ENCODE measurements at places on chromosomes 7 and 10.

GRCh38 chr10:78927257-78927995, 141.3 kb upstream of the ZMIZ1 start:
- no peak for DNase-seq

- no peak for DNase-seq
Observed at GRCh38 chr10:1535301-1535965, 201.9 kb downstream of the ADARB2 start.

DNA sequence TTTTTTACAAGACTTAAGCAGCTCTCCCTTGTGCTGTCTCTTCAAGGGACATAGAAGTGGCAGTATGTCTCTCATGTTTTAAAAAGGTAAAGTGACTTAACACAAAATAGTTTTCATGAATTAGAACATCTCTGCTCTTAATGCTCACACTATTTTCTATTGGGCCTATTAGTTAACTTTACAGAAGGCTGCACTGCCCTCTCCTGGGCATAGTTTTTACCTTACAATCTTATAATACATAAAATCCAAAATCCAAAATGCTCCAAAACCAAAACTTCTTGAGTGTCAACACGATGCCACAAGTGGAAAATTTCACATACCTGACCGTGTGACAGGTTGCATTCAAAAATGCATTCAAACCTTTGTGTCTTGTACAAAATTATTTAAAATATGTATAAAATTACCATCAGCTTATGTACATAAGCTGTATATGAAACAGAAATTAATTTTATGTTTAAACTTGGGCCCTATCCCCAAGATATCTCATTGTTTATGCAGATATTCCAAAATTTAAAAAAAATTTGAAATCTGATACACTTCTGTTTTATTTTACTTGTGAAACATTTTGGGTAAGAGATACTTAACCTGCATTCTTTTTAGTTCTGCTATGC, 25.8 kb downstream of the TES start:
- no peak for DNase-seq

GRCh38 chr7:113664867-113665266, 253.9 kb downstream of the PPP1R3A start:
- no peak for DNase-seq

GRCh38 chr7:111474723-111475418, 87.4 kb downstream of the IMMP2L start:
- DNase-seq = no peak

- DNase-seq = no peak
Observed at GRCh38 chr10:28090506-28090905, 91.6 kb upstream of the ODAD2 start.

DNA sequence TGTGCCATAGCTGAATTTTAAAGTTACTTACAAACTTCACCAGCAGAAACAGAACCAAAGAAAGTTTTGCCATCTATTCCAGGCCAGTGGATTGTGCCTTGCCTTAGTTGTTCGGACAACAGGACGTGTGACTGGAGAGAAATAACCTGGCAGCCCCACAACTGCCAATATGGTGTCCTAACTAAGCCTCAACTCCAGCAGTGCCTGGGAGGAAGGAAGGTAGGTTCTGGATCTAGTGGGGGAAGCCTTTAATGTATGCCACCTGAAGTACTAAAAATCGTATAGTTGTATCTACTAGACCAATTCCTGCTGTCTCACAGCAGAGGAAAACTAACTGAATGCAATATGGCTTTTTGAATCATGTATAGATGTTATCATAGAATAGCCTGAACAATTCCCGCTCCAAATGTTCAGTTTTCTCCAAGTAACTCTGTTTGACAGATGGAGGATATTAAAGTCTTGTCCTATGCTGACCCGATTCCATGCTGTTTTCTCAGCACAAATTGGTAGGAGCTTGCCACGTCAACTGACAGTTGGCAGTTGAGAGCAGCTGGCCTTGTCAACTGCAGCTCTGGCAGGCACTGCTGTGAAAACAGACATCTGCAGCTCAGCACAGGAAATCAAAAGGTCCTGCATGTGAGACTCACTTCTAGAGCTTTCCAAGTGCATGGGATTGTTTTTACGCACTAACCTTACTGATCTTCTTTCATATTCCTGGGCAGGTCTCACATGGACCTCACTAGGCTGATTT, 84.5 kb upstream of the WNT16 start:
- DNase-seq = no peak

- no peak for DNase-seq
Observed at GRCh38 chr7:20282959-20283358, 47.7 kb upstream of the ITGB8 start.

DNA sequence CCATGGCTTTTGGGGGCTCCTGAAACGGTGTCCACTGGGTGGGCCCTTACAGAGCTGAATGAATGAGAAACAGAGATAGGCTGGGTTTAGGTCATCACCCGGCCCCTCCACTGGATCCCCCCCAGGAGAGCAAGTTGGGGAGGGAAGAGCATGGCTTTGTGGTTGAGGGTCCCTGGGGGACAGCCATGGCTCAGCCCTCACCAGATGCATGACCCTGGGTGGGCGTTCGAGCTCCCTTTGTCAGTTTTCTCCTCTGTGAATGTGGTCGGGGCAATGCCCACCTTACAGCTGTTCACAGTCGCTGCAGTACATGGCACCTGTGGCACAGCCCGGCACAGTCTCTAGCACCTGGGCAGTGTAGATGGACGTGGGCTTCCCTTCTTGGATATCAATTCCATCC, 40.6 kb upstream of the CXCL12 start:
- DNase-seq = no peak

DNA sequence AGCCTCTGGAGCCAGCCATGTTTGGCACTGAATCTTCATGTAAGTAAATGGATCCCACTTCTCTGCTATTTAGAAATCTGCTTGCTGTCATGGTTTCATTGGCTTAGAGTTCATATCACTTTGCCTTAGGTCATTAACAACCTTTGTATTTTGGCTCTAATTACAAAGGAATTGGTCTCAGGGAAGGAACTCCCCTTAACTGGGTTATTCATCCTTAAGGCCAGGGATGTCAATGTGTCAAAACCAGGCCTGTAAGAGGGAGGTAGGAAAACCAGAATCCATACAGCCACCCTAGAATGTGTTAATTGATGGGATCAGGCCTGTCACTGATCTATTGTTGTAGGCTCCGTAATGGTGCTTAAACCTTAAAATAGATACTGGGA, 67.3 kb downstream of the ST7 start:
- DNase-seq = no peak

- no peak for DNase-seq
Observed at GRCh38 chr7:21914671-21915070, 31.0 kb downstream of the CDCA7L start.

DNA sequence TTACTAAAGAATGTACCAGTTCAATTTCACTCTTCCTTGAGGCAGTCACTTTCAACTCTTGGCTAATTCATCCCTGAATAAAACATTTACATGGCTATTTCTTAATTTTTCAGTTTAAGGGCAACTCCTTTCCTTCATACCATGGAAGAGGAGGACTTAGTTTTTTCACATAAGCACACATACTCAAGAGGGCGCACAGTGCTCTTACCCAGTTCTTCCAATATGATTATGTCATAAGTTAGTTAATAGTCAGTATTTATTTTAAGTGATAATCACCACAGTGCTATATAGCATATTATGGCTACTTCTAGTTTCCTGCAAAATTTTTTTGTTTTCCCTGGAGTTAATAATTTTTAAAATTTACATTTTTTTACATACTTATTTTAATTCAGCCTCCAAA, 58.6 kb downstream of the SND1 start:
- DNase-seq = no peak

DNA sequence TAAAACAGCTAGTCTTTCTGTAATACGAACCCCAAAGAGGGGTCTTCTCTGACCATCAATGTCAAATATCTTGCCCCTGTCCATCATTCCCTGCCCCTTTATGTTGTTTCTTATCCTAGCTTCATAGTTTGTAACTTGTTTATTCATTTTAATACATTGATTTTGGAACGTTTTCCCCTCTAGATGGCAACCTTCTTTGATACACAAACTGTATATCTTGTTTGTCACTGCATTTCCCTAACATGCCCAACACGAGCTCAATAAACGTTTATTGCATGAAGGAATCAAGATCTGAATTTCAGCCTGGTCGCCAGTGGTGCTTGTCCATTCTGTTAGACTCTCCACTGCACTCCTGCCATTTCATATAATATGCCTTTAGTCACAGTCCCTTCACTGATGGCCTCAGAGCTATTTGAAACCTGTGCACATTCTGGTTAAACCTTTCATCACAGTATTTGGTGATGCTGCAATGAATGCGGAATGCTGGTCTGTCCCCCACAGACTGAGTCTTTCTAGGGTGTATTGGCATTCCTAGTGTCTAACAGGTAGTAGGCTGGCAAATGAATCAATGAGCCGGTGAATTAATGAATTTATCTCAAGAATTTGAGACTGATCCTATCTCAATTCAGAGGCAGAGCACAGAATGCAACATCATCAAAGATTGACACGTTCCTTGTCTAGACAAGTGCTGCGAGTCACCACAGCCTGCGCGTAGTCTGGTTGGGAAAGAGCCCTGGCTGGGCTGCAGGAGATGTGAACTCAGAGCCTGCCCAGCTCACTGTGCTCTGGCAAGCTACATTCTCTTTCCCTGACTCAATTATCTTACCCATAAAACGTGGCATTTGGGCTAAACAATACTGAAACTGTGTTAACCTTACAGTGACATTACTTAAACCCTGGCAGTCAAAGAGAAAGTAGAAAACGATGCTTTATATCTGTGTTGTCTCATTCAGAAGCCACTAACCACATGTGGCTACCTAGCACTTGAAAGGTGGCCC, 55.2 kb upstream of the FRMD4A start:
- DNase-seq = no peak

DNA sequence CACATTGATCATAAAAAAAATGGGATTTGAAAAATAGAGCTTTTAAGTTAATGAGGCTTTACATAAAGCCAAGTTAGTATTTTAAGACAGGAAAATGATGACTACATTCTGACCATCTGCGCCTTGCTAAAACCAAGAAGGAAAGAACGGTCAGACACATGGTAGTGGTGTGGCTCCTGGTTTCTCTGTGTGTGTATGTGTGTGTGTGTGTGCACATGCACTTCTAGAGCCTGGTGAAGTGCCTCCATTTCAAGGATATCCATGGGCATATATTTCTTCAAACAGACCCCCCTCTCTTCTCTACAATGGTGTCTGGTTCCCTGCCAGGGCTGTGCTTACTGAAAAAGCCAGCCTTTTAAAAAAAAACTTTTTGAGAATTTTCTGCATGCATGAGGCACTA, 80.9 kb downstream of the FRMPD2 start:
- DNase-seq = no peak

GRCh38 chr10:64312876-64313275, 791.7 kb downstream of the REEP3 start:
- DNase-seq = no peak

DNA sequence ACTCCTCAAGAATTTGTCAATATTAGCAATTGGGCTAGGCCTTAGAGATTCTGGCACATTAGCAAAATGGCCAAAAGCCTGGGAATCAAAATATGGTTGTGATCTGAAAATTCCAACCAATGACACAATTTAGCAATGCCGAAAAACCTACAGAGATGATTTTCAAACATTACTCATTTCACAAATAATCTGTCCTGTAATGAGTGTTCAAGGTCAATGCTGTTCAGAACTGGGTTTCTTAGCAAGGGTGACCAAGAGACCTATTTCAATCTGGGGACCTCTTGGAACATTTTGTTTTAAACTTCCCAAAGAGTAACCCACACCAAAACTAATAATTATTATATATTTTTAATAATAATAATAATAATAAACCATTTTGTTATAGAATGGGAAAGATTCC, 24.1 kb downstream of the ELMO1 start:
- no peak for DNase-seq

DNA sequence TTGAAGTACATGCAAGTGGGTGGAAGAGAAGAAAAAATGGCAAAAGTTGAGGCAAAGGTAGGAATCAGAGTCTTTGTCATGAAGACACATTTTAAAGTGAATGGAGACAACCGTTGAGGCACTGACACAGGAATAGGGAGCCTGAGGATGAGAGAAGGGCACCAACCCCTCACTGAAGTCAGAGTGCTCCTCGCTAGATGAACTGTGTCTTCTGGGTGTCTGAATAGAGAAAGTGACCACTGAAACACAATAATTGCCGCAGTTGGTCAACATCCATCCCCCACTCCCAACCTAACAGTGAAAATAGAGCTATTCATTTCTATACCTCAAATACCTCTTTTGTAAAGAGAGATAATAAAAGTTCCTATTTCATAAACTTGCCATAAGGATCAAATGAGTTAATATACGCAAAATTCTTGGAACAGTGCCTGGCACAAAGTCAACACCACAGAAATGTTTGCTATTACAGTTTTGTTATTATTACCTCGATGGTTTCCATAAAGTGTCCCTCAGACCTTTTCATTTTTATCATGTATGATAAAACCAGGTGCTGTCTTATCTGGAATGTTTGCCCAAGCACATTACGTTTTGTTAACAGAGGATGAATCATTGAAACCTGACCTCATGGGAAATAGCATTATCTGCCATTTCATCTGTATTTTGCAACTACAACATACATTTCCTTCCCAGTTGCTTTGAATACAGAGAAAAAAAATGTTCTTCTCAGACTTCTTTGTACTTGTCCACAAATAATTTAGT, 61.8 kb upstream of the SP4 start:
- DNase-seq = no peak

GRCh38 chr7:51354897-51355296, 38.3 kb upstream of the COBL start:
- DNase-seq = no peak

DNA sequence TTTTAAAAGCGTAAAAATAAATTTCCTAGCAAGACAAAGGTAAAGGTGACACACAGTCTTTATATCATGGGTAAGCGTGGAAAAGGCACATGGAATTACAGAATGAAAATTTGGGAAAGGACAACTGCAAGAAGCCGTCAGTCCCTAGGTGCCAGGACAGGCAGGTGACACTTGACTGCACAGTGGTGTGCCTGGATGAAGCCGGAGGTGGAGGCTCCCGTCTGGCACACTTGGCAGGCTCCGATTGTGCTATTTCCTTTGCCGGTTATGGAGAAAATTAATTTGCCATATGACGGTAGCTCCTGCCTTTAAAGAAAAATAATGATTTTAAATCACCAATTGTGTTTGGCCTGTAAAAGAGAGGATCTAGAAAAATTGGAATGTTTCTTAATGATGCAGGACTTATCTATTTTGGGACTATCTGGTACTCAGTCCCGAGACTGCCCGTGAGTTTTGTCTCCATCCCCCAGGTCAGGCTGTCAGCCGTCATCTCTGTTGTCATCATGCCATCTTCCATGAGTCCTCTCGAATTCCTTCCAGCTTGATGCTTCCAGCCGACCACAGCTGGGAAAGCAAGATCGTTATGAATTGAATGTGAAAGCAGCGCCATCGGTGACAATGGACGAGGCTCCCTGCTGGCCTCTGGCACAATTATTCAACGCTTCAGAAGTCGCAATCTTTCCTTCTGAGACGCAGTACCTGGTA, 56.2 kb upstream of the MGMT start:
- DNase-seq = no peak

- no peak for DNase-seq
Observed at GRCh38 chr7:33486633-33487032, 357.3 kb downstream of the BBS9 start.

DNA sequence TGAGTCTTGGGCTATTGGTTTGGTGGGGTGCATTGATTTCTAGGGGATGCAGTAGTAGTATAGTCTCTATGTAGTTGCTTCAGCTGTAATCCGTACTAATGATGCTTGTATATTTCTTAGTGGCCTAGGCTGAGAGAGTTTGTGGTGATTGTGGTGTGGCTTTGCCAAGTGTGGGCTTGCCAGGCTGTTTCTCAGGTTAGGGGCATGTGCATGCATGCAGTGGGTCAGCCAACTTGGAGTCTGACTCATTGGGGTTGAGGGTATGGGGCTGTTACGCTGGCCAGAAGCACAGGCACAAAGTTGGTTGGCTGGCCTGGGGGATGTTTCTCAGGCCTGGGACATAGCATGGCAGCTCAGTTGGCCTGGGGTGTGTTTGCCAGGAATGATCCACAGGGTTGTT, 25.7 kb upstream of the PLA2G12B start:
- DNase-seq = no peak

Measured in Panc1 (cell line).